ENCODE measurements at places on chromosomes 1 and 21.

DNA sequence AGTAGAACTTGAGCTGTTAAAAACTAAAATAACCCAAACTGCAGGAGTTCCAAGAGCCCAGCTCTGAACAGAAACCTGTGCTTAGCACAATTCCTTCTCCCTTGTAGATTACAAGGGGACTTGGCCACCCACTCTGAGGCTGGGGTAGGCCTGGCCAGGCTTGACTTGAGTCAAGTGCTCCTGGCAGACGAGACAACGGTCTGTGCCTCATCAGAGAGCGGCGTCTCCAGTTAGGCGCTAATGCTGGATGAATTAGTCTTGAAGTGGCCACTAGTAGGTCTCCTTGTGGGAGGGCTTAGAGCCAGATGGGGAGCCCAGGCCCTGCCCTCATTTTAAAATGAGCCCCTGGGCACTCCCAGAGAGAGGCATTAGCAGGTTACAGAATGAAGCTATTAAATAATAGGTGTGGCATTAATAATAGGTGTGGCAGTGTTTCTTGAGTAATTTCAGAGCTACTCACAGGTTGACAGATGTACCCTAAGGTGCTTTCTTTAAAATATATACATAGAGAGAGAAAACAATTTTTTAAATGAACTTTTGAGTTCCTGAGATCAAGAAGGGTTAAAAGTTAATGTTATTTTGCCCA lies 1.1 kb downstream of the EEIG2 start:
- no peak for DNase-seq

DNA sequence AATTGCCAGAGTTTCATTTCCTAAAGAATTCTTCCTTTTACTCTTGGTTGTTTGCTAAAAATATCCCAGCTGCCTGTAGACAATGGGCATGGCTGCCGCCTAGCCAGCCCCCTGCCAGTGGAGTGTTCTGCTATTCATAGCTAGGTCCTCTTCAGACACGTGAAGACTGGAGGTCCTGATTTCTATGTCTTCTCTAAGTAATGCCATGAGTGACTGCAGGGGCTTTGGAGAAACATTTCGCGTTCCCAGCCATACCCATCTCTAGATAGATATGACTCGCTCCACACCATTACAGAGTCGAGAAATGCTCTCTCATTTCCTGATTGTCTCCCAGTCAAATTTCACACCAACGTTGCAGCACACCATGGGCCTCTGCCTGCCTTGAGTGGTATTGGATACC lies 99.5 kb upstream of the BACE2 start:
- no peak for DNase-seq

DNA sequence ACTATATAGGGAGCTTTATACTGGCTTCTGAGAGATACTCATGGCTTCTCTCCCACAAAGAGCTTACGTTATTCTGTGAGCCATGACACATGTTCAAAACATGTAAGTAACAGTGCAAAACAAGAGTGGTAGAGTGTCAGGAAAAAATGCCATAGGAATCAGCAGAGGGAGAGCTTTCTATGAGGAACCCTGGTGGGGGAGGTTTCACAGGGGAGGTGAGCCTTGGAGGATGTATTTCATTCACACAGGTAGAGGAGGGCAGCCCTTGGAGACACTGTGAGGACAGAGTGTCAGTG lies 72.7 kb upstream of the LYST start:
- no peak for DNase-seq

DNA sequence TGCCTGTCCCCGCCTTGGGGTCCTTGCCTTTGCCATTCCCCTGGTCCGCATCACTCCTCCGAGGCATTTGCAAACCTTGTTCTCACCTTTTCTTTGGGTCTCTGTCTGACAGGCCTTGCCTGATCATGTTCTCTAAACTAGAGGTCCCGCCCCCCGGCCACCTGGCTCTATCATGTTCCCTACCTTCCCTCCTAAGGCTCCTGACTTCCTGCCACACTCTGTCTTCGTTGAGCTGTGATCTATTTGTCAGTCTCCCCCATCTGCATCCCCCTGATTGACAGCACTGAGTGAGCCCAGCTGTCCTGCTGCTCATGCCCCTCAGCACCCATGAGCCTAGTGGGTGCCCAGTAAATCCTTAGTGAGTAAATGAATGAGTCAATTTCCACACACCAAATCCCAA lies 22.8 kb downstream of the ERG start:
- DNase-seq = no peak

- DNase-seq = no peak
Observed at GRCh38 chr1:193412748-193413147, 226.3 kb upstream of the B3GALT2 start.

DNA sequence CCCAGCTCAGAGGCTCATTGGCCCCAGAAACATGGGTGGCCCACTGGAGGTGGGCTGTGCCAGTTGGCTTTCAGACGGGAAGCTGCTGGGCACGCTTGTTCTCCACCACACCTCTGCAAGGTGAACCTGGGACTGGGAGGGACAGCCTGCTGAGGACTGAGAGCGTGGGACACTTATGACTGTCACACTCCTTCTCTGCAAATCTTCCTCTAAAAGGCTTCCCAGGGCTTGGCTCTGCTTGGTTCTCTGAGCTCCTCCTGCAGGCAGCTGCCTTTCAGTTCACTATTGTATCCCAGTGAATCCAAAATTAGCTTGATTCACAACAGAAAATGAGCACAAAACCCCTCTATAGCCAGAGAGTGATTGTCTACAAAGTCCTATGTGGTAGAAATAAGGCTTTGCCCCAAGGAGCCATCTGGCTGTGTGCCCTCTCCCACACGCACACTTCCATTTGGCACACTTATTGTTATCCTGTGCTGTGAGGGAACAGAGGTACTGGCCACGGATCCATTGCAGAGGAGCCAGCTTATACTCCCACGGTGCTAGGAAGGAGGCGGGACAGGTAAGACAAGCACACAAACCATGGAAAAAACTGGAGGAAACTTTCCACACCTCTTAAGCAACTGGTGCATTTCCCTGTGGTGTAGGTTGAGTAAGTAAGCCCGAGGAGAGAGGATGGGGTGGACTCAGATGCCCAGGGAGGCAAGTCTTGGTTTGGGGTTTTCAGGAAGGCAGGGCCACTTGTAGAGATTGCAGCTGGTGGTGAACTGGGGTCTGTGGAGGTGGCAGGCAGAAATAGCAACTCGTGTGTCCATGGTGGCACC lies 18.9 kb upstream of the BTG2 start:
- DNase-seq = no peak

GRCh38 chr1:160070243-160071163 lies 543 bp upstream of the KCNJ10 start:
- no peak for DNase-seq

DNA sequence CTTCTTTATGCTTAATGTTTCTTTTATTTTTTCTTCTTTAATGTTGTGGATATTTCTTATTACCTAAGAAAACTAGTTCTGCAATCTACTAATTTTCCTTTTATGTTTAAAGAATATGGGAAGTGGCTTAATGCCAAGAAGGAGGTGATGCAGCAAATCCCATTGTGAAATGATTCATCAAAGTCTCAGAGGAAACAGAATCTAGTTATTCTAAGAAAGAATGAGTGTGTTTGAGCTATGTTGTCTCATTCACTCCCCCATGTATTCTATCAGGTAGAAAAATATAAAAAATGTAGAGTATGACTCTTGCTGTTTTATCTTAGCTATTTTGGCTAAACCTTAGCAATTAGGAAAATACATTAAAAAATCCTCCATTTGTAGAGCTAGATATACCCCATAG lies 659.9 kb upstream of the RGS18 start:
- no peak for DNase-seq

GRCh38 chr1:116821763-116822162 lies 67.5 kb downstream of the CD2 start:
- DNase-seq = no peak

DNA sequence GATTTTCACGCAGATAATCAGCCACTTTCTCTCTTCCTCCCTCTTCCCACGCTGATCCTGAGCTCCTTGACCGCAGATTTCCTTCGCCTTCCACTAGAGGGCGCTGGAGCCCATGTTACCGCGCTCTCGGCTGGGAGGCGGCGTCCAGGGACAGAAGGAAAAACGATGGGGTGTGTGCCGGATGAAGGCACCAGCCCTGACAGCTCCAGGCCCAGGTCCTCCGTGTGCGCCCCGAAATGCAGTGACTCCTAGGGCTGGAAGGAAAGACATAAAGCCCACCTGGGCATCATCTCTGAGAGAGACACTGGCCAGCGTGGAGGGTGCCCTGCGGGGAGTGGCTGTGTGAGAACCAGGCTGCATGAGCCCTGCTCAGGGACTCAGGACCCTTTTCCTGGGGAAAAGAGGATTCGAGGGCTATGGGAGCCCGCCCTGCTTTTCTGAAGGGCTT lies 44.9 kb upstream of the CYP2J2 start:
- no peak for DNase-seq

DNA sequence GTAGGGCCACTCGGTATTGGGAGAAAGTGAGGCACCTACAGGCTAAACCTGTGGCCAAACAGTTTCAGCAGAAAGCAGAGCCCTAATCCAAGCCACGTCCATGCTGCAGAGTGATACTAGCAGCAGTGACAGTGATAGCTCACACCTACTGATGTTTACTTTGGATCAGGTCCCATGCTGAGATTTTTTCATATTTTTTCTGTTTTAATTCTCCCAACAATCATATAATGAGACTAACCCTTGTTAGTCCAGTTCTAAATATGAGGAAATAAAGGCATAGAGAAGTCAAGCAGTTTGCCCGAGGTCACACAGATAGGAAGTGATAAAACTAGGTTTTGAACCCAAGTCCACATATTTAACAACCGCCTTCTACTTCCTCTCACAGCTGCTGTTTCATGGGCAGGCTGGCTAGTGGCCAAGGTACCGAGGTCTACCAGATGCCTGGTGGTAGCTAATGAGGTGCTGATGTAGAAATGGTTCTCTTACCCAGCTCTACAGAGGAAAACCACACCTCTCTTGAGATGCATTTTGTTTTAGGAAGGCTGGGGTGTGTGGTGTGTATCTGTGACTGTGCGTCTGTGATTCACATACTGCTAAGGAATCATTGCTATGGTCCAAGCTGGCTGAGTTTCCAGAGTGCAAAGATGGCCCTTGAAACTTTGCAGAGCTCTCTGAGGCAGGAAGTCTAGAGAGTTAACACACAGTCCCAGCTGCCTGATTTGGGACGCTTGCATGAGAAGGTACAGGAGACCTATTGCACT lies 80.3 kb upstream of the ARTN start:
- DNase-seq = peak; percentile 67

GRCh38 chr1:27031235-27032118 lies 18.8 kb upstream of the TENT5B start:
- DNase-seq = no peak

GRCh38 chr1:217311766-217312165 lies 319.1 kb downstream of the GPATCH2 start:
- DNase-seq = no peak

DNA sequence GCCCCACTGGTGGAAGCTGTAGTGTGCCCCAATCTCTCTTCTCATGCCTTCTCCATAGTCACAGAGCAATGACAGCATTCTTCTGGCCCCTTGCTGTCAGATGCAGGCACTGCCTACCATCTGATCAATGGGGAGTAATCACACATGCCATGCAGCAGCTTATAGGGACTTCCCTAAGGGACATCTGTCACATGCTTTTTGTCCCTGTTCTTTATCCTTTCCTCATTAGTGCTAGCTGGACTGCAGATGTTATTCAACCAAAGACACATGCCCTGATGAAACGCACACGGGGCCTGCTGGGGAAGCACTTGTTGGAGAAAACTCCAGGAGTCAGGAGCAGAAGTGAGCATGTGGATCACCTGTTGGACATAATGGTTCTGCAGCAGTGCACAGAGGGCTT lies 108.7 kb downstream of the KCNJ15 start:
- DNase-seq = no peak

GRCh38 chr21:14591377-14591776 lies 45.3 kb upstream of the SAMSN1 start:
- DNase-seq = no peak

GRCh38 chr1:172697534-172698002 lies 38.7 kb downstream of the FASLG start:
- no peak for DNase-seq

DNA sequence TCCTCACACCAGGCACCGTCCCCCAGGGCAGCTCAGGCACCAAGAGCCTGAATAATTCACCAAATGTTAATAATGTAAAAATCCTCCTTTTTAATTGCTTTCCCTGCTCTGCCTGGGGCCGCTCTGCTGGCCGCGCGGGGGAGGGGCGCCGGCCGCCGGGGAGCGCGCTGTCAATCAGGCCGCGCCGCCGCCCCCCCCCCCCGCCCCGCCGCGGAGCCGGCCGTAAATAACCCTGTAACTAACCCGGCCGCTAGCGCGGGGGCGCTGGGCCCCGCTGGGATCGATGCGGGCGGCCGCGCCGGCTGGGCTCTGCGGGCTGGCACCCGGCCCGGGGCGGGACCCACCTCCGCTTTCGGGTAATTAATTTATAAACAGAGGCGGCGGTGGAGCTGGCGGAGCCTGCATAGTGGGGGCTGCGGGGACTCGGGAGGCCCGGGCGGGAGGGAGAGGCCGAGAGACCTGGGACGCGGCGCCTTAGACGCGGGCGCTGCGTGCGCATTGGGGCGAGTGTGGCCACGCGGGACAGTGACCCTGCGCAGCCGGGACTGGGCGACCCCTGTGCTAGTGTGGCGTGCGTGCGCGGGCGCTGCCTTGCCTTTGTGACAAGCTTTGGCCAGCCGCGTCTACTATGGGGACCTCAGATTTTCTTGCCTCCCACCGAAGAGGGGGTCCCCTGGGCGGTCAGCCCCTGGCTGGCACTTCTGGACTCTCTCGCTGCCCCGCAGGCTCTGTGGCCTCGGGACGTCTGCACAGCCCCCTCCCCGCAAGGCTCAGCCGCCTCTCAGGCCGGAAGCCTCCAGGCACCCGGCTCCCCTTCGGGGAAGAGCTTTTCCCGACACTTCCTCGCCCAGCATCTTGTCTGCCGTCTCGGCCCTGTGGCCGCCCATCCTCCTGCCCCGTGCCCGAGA lies 16.6 kb downstream of the SAMD11 start:
- peak; percentile 36 for DNase-seq

- DNase-seq = no peak
Observed at GRCh38 chr21:26554365-26554764, 18.7 kb downstream of the CYYR1 start.

DNA sequence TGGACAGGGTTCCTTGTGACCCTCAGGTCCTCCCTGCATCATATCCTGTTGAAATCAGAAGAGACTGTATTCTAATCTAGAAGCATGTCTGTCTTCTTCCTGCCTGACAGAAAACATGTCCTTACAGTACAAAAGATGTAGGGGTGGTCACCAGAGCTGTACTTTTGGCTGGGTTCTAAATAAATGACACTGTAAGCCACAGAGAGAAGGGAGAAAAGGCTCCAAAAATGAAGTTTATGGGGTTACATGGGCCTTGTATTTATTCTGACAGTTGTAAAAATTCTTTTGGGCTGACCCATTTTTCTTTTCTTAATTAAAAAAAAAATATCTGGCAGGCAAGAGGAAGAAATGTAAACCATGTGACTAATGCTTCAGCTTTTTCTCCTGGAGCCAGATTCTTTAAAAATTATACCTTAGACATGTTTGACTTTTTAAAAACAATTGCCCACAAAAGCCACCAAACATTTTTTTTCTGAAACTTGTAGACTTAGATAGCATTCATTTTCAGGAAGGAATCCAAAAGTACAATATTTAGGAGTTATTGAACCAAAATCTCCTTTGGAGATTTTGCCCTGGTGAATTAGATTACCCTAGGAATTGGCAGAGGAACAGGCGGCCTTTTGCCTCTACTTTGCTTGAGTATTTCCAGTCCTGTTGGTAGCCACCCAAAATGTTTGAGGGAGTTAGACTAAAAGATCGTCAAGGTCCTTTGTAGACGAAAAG lies 17.1 kb downstream of the RGL1 start:
- DNase-seq = no peak
